A549 treated with GW870086 at 1 μM for 4 hours (cell line): ENCODE measurements at places on chromosomes 3 and 15. TPM values are rescaled to one million over a fixed set of nuclear protein-coding genes. Genes with fewer than 3 reads are reported as not detected.

Gene MAGI1
- total RNA-seq = 2.7 to 4.6 TPM (median 3.8 TPM) in 5 replicates

Gene EIF4E3
- total RNA-seq = 3.1 to 4.4 TPM (median 3.5 TPM) in 5 replicates

Gene DUOXA1
- total RNA-seq = 0.09 to 0.19 TPM (median 0.11 TPM) in 4 of 5 replicates, not detected in the other

Gene CD86
- total RNA-seq = 0.10 TPM in 1 of 5 replicates, not detected in the others

Gene GADL1
- total RNA-seq = not detected in 5 replicates

Gene PLA2G4E
- not detected in 5 replicates for total RNA-seq

Gene ONECUT1
- total RNA-seq = 0.09 to 0.17 TPM (median 0.12 TPM) in 4 of 5 replicates, not detected in the other

Gene ECE2
- not detected in 5 replicates for total RNA-seq

Gene MGLL
- total RNA-seq = 64.9 to 77.9 TPM (median 72.2 TPM) in 5 replicates

Gene LMAN1L
- not detected in 5 replicates for total RNA-seq
